Stimulated activated CD8-positive, alpha-beta memory T cell treated with anti-CD3 and anti-CD28 coated beads, Interleukin-12 subunit alpha, Interleukin-12 subunit beta, amount 100 ng/mL, for 1 hour (primary cell): ENCODE measurements at places on chromosomes 1 and 21.

DNA sequence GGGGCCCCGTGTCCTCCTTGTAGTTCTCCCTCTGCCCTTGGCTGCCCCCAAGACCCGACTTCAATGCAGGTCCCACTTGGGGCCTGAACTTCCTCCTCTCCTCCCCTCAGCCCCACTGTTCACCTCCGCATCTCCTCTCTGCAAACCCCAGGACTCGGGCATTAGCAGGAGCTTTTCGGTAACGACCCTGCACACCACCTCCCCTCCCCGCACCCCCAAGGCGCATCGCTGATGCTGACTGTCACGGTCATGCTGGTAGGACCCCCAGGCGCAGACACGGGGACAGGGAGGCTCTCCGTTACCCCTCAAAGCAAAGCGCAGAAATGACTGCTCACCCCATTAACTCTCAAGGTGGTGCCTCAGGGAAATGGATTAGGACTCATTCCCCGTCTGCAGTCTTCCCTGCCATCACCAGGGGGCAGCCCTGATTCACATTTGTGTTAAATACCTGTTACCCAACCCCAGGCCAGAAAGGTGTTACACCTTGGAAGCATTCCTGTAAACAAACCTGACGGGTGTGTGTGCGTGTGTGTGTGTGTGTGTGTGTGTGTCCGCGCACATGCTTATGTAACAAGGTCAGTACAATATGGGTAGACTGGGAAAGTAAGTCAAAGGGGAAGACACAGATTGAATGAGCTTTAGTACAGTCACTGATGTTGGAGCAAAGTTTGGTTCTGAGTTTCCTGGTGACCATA lies 6.4 kb upstream of the GUCA2B start:
- DNase-seq: peak; percentile 44

GRCh38 chr1:93722081-93723031 lies 40.7 kb upstream of the BCAR3 start:
- DNase-seq: no peak

GRCh38 chr1:173447224-173447623 lies 29.9 kb upstream of the PRDX6 start:
- DNase-seq: no peak

DNA sequence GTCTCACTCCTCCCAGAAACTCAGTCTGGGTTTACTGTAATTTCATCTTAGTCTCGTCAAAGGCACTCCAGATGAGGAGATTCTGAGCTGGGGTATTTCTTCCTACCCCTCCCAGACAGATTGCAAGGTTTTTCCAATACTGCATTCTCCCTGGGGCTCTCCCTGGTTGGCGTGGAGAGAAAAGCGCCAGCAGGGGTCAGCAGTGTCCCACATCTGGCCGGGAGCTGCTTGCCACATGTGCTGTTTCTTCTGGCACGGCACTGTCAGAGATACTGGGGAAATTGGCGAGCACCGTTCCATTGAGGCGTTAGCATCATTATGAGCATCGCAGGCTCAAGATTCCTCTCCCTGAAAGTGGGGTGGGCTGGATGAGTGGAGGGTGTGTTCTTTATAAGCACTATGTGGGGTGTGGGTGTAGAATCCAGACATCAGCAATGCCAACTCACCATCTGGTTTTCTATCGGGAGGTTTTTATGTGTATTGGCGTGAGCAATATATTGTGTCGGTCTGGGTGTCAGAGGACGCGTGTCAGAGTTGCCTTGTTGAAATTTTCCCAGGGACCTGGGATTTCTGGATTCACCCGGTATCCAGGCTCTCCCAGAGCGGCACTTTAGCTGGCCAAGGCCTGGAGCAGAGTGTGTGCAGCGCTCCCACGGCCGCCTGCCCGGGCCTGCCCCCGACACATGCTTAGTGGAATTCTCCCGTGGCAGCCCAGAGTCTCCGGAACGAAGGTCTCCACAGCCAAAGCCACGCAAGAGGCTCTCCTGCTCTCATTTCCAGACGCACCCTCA lies 8.0 kb upstream of the NAV1 start:
- DNase-seq: no peak

- no peak for DNase-seq
These were observed 152.3 kb downstream of the NR5A2 start for GRCh38 chr1:200179781-200180160.

GRCh38 chr1:169371404-169371803 lies 3.4 kb downstream of the BLZF1 start:
- DNase-seq: no peak

DNA sequence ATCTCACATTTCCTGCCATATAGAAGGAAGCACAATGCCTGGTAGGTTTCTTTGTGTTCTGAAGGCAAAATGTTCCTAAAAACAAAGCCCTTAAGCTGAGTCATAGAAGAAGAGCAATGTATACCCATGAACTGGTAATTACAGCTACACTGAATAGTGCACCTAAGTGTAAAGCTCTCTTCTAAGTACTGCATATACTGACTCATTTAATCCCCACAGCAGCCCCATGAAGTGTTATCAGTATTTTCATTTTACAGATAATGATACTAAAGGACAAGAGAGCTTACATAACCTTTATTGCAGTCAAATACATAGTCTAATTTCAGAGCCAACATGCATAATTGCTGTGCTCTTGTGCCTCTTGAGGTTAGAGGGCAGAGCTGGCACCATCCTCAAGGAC lies 239.9 kb downstream of the DPYD start:
- DNase-seq: no peak

DNA sequence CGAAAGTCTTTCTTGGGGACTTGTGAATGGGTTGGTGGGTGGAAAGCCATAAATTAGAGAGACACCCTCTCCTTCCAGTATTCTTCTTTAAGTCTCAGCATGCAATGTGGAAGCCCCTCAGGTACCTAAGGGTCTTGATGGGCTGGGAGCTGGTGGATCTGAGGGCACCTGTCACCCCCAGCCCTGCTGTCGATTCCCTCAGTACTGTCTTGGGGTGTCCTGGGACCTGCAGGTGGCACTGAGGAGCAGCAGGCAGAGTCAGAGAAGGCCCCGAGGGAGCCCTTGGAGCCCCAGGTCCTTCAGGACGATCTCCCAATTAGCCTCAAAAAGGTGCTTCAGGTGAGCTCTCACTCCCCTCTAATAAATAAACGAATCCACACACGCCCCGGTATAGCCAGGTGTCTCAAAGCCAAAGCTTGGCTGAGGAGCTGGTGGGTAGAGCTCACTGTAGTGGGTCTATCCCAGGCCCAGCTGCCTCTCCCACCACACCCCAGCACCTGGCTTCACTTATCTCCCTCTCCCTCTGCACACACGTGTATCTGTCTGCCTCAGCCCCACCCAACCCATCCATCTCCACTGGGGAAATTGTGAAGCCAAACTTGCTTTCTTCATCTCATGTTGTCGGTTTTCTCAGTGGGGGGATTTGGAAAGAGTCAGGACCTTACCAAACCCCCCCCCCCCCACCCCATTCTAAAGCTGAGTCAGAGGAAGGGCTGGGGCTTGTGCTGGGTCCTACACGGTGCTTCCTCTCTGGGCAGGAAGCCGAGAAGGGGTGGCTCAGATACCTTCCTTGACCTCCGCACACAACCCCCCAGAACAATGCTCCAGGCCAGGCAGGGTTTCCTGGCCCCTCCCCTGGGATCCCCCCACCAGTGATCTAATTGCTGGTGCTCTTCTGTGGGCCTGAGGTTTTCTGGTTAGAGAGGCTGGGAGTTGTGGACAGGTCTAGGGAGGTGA lies 1.6 kb downstream of the ADAM15 start:
- no peak for DNase-seq

DNA sequence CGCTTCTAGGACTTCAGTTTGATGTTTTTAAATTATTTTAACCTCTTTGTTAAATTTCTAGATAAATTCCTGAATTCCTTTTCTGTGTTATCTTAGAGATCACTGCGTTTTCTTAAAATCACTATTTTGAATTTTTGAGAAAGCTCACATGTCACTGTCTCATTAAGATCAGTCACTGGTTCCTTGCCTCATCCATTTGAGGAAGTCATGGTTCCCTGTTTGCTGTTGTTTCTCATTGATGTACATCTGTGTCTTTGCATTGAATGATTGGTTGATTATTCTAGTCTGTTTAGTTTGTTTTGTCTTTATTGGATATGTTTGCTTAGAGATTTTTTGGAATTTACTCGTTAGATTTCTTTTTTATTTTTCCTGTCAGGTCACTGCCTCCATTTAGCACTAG lies 50.1 kb downstream of the CRP start:
- no peak for DNase-seq

DNA sequence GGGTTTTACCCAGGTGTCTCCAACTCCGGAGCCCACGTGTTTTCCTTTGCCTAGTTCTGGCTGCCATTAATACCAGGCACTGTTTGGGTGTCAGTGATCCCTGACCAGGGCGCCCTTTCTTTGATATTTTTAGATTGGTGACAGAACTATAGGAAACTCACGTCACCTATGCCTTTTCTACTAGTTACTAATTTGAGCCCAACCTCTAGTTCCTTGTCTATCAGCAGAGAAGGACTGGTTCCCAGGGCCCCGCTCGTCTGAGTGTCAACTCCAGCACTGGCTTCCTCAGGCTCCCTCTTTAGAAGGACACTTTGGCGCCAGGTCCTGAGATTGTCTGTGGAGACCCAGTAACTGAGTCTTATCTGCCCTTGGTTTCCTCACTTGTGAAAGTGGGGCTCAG lies 9.4 kb downstream of the MFN2 start:
- no peak for DNase-seq

- no peak for DNase-seq
These were observed 281.8 kb downstream of the BARHL2 start for GRCh38 chr1:90435351-90435750.

DNA sequence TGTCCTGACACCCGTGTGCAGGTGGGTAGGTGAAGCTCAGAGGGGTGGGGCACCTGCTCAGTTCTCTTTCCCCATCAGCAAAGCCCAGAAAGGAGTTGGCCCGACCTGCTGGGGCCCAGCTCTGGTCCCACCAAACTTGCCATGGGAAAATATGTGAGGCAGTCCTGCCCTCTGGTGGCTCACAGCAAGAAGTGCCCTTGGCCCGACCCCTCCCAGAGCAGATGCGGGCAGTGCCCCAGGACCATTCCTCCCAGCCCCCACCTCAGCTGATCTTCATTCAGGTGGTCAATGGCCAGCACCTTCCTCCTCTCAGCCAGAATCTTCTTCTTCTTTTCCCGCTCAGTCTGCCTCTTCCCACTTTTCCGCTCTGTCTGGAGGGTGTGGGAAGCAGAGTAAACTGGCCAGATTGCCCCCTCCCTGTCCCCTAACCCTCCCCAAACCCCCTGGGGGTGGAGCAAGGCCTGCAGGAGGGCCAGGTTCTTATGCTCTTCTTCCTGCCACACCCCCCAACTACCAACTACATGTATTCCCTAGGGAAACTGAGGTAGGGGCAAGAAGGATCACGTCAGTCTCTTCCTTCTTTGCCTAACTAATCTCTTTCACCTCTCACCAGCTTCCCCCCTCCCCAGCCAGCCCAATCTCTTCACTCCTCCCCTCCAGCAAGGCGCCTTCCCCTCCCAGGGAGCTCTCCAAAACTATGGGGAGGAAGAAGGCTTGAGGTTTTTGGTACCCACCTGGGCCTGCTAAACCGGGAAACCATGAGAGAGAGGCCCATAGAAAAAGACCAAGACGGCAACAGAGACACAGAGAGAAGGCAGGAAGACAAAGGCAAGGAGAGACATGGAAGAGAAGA lies 15.6 kb downstream of the TNNT2 start:
- no peak for DNase-seq

- DNase-seq: no peak
These were observed 146.6 kb downstream of the VPS13D start for GRCh38 chr1:12376236-12377045.

DNA sequence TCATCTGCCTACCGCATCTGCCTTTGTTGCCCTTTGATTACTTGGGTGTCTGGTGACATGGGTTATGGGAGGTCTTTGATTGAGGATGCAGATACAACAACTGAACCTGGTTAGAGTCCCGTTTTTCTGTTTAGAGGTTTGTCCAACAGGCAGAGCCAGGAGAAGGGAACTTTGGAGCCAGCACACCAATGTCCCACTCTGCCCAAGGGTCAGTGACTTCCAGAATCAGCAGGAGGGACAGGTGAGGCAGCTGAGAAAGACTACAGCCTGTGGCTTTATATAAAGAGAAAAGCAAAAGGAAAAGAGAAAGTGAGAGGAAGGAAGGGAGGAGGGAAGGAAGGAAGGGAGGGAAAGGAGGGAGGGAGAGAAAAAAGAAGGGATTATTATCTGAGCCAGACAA lies 101.5 kb upstream of the ZNF644 start:
- DNase-seq: no peak

DNA sequence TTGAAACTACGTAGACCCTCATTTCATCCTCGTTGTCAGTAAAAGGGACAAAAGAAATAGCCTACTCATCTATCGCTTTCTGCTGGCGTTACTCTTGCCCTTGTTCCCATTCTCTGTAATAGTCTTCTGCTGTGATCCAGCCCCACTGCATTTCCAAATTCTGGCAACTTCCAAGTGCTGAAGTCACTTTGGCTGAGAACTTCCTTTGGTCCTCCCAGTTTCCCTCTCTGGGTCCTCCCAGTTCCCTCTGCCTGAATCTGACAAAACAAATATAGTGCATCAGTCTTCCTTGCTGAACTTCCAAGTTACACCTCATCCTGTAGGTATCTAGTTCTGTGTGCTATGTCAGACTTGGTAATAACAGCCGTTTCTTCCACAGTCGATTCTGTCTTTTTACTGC lies 47.0 kb upstream of the PLA2G4A start:
- no peak for DNase-seq

- no peak for DNase-seq
These were observed 30.5 kb downstream of the OR10J1 start for GRCh38 chr1:159469921-159470533.

GRCh38 chr1:196376630-196377328 lies 231.5 kb downstream of the KCNT2 start:
- DNase-seq: no peak

DNA sequence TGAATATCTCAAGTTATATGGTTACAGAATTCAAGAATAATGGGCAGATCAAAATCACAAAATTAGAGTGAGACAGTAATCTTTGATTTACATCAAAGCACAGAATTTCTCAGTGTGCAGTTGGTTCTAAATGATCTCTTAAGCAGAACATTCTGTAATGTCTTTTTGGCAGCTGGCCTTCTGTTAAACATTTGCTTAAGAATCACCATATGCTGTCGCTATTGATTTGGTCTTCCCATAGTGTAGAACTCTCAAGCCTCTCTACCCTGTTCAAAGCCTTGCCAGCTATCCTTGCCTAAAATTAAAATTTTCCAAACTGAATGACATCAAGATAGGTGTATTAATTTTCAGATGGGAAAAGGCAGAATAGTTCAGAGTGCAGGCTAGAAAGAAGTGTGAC lies 38.9 kb upstream of the ERO1B start:
- DNase-seq: no peak

GRCh38 chr1:10709165-10709564 lies 87.3 kb downstream of the CASZ1 start:
- no peak for DNase-seq

DNA sequence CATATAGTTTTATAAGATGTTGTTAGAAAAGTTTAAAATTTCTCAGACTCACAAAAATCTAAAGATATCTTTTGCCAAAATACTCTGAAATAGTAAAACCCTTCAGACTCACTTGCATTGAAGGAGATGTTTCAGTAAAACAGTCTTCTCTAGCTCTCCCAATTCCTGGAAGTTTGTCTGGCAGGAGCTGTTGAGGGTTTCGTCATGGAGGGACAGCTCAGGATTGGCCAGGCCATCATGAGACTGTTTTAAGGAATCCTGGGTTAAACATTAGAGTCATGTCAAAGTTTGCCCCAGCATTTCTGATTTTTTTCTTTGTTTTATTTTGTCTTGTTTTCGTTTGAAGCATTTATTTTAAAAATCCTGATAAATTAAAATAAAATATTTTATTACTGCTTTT lies 293.8 kb upstream of the PBX1 start:
- no peak for DNase-seq

- DNase-seq: peak; percentile 51
These were observed 11.2 kb downstream of the CD84 start for GRCh38 chr1:160567858-160568682.
